ENCODE measurements at places on chromosomes 2 and 18. TPM values are rescaled to one million over a fixed set of nuclear protein-coding genes. Genes with fewer than 3 reads are reported as not detected.

DNA sequence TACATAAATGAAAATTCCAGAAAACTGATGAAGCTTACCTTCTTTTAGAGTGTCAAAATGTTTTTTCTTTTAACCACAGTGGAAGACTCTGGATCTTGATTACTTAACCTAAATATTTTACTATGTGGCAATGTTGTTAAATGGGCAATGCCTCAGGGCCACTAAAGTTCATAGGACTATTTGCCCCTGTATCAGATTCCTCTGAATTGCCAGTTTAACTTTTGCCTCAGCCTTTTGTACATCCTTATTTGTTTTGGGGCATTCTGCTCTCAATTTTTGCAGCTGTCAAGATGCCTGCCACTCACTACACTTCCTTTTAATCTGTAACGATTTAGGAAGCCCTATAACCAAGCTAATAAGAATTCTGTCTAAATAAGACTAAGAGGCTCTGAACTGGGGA is 31.7 kb upstream of the SERTAD2 start:
- peaks cover 14% of the 10 kb centered on the region for H3K4me1 ChIP-seq
- DNase-seq, result no peak
- no peak overlapping the region for H3K27ac ChIP-seq
- H3K27me3 ChIP-seq, result no peaks in the 10 kb centered on the region
- H3K36me3 ChIP-seq, result no peaks in the 10 kb centered on the region

HDHD2 gene
- polyA plus RNA-seq, result 45.2 TPM

DNA sequence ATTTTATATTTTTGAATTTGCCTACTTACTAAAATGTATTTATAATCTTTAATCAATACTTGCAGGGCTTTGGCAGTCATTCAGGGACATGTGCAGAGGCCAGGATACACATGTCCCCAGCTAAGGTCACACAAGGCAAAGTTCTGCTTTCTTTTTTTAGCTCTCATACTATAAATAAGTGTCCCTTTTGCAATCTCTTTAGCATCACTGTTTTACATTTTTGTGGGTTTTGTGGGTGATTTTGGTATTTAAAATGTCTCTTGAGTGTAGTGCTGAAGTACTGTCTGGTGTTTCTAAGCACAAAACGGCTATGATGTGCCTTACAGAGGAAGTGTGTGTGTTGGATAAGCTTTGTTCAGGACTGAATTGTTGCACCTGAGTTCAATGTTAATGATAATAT is 309.0 kb upstream of the GULP1 start:
- no peak for DNase-seq
- H3K4me3 ChIP-seq, result no peak overlapping the region
- H3K36me3 ChIP-seq, result no peaks in the 10 kb centered on the region
- H3K4me1 ChIP-seq, result no peaks in the 10 kb centered on the region
- no peaks in the 10 kb centered on the region for H3K27me3 ChIP-seq

NOL4 gene
- not detected for polyA plus RNA-seq

GRCh38 chr2:195304310-195304709 is 352.7 kb upstream of the SLC39A10 start:
- H3K36me3 ChIP-seq, result no peaks in the 10 kb centered on the region
- DNase-seq, result no peak
- H3K4me1 ChIP-seq, result no peaks in the 10 kb centered on the region
- H3K4me3 ChIP-seq, result no peak overlapping the region
- H3K27ac ChIP-seq, result no peak overlapping the region
- no peaks in the 10 kb centered on the region for H3K27me3 ChIP-seq

- no peak for DNase-seq
- peaks cover 3% of the 10 kb centered on the region for H3K4me1 ChIP-seq
- no peaks in the 10 kb centered on the region for H3K27me3 ChIP-seq
- H3K27ac ChIP-seq, result no peak overlapping the region
These were observed 49.2 kb downstream of the PIKFYVE start for GRCh38 chr2:208315081-208315788.

NFU1 gene
- 88.9 TPM for polyA plus RNA-seq

DNA sequence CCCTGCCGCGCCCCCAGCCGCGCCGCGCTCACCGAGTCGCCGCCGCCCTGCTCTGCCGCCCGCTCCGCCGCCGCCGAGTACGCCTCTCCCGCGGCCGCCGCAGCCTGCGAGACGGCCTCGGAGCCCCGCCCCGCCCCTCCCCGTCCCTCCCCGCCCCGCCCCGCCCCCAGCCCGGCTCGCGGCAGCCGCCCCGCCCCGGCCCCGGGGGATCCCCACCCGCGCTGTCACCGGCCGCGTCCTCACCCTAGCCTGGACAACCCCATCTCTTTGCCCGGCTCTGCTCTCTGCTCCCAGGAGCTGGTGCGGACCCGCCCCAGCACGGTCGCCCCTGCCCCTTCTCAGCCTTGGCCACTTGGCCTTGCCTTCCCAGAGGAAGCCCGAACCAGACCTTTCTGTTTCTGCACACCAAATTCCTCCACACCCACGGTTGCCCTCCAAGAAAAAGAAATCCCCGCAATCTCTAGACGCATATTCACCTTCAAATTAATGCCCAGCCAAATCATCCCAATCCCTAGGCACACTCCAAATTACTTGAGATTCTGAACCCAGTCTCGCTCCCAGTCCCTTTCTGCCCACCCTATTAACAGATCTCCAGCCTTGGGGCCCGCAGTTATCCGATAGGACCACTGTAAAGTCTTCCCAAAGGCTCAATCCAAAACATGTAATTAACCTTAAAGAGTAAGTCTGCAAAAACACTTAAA is at the start of gene CYRIA:
CYRIA (minus strand) TSS at position 87 of the 701 bp plus-strand sequence. CDS start 77,715 bp downstream, outside the sequence.
- H3K36me3 ChIP-seq, result no peaks in the 10 kb centered on the region
- peaks cover 14% of the 10 kb centered on the region for H3K4me1 ChIP-seq
- H3K27ac ChIP-seq, result no peak within 1 kb of the TSS
- peak; percentile 31 for DNase-seq
- H3K27me3 ChIP-seq, result peaks cover 60% of the 10 kb centered on the region
- peak within 1 kb of the TSS; percentile 69 for H3K4me3 ChIP-seq

C2orf80 gene
- not detected for polyA plus RNA-seq

FAP gene
- not detected for polyA plus RNA-seq

GRCh38 chr2:32947484-32948143 is 861 bp downstream of the LTBP1 start:
- H3K36me3 ChIP-seq, result no peaks in the 10 kb centered on the region
- DNase-seq, result no peak
- H3K27ac ChIP-seq, result no peak overlapping the region
- peaks cover 36% of the 10 kb centered on the region for H3K27me3 ChIP-seq
- peaks cover 10% of the 10 kb centered on the region for H3K4me1 ChIP-seq
- peak overlapping the region; percentile 41 for H3K4me3 ChIP-seq

DNA sequence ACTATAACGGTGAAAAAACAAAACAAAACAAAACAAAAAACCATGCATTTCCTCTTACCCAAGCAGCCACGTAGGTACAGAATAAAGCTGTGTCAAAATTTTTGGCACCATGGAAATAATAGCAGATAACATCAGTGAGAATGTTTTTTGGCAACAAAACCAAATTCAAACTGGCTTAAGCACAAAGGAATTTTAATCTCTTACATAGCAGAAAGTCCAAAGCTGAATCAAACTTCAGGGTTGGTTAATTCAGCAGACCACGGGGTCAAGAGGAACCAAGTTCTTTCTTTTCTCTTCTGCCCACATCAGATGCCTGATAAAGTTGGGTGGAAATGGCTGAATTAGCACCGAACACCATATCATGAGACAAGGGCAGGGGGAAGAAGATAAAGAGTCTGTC is 129.5 kb downstream of the PAX3 start:
- DNase-seq, result no peak
- peaks cover 12% of the 10 kb centered on the region for H3K27me3 ChIP-seq
- no peaks in the 10 kb centered on the region for H3K4me1 ChIP-seq
- H3K27ac ChIP-seq, result no peak overlapping the region
- H3K36me3 ChIP-seq, result no peaks in the 10 kb centered on the region

DNA sequence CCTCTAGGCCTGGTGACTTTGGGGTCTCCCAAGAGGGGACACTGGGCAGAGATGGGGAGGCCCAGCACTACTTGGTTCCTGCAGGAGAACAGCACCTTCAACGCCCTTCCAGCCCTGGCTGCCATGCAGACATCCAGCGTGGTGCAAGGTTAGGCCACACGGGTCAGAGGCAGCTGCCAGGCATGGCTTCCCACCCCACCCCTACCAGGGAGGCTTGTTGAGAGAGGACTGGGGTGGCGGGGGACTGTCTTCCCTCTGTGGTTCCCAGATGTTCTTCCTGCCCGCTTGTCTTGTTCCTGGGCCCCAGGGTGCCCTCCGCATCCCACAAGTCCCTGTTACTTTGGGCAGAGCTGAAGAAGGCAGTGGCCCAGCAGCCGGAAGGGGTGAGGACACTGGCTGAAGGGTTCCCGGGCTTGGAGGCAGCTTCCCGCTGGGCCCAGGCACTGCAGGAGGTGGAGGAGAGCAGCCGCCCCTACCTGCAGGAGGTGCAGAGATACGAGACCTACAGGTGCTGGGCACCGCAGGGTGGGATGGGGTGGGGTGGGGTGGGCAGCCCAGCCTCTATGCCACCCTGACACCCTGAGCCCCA is 4.5 kb downstream of the PROM2 start:
- H3K27me3 ChIP-seq, result no peaks in the 10 kb centered on the region
- no peaks in the 10 kb centered on the region for H3K36me3 ChIP-seq
- DNase-seq, result no peak
- no peak overlapping the region for H3K4me3 ChIP-seq

DNA sequence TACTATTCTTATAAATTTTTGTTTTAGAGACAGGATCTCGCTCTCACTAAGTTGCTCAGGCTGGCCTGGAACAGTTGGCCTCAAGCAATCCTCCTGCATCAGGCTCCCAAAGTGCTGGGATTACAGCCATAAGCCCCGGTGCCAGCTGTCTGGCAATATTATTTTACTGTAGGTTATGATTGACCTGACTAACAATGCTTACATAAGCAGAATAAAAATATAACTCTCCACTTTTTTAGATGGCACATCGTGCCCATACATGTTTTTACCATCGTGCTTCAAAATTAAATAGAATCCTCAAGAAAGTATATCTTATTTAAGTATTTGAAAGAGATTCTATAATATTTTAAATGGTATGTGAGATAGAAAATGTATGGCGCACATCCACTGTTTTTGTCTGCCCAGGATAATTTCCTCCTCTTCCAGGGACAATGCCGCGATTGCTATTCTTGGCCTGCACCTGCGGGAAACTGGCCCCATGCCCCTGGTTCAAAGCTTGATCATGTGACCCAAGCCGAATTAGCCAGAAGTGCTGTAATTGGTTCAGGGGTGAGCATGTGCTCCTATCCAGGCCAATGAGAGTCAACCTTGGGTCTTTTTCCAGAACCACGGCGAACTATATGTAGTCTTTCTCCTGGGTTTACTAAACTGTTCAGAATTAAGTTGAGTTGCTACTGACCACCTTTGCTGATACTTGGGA is 38.3 kb upstream of the GREB1L start:
- no peaks in the 10 kb centered on the region for H3K36me3 ChIP-seq
- no peak overlapping the region for H3K27ac ChIP-seq
- peaks cover 7% of the 10 kb centered on the region for H3K27me3 ChIP-seq
- no peak for DNase-seq

DNA sequence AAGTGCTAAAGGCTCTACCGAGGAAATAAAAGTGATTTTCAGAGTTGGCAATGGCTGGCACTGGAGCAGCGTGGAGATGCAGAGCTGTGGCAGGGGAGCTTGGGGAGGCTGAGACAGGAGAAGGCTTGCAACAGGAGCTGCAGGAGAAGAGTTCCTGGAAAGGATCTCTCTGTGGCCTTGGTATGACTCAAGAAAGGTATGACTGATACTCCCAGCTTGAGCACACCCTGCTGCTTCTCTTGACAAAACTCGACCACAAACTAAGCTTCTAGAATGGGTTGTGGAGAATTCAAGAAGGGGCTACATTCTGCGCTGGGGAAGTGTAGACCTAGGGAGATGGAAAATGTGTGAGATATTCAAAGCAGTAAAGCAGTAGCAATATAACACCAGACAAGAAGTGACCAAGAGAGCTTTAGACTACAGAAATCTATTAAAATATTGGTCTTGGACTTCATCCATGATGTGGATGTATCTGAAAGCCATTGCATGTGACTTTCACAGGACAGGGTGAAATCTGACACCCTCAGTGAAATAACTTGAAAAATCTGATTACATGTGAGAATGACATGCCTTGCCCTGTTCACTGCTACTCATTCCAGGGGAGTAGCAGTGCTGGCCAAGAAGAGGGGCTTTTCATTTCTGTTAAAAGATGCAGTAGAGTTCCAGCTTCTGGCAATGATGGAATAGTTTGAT is 41.5 kb downstream of the SUCLG1 start:
- no peaks in the 10 kb centered on the region for H3K27me3 ChIP-seq
- no peak for DNase-seq
- H3K36me3 ChIP-seq, result peaks cover 2% of the 10 kb centered on the region
- no peak overlapping the region for H3K4me3 ChIP-seq
- peaks cover 2% of the 10 kb centered on the region for H3K4me1 ChIP-seq

- peaks cover 19% of the 10 kb centered on the region for H3K27me3 ChIP-seq
- H3K36me3 ChIP-seq, result no peaks in the 10 kb centered on the region
- no peak overlapping the region for H3K4me3 ChIP-seq
- H3K27ac ChIP-seq, result no peak overlapping the region
These were observed 331.3 kb downstream of the SS18 start for GRCh38 chr18:25759111-25759510.

GRCh38 chr18:32093523-32093922 is 1.8 kb downstream of the RNF138 start:
- DNase-seq, result no peak
- H3K36me3 ChIP-seq, result peaks cover 27% of the 10 kb centered on the region
- peak overlapping the region; percentile 97 for H3K27ac ChIP-seq
- peaks cover 53% of the 10 kb centered on the region for H3K4me1 ChIP-seq
- H3K27me3 ChIP-seq, result no peaks in the 10 kb centered on the region

GRCh38 chr18:11002277-11002676 is 147.1 kb downstream of the PIEZO2 start:
- H3K27ac ChIP-seq, result no peak overlapping the region
- no peak overlapping the region for H3K4me3 ChIP-seq
- DNase-seq, result no peak
- H3K36me3 ChIP-seq, result no peaks in the 10 kb centered on the region

NPHP1 gene
- 0.40 TPM for polyA plus RNA-seq

GRCh38 chr2:8794923-8795825 is 42.2 kb downstream of the KIDINS220 start:
- no peak overlapping the region for H3K4me3 ChIP-seq
- no peak for DNase-seq
- peaks cover 21% of the 10 kb centered on the region for H3K36me3 ChIP-seq
- no peak overlapping the region for H3K27ac ChIP-seq
- peaks cover 9% of the 10 kb centered on the region for H3K4me1 ChIP-seq

PCGF1 gene
- polyA plus RNA-seq, result 7.3 TPM

DNA sequence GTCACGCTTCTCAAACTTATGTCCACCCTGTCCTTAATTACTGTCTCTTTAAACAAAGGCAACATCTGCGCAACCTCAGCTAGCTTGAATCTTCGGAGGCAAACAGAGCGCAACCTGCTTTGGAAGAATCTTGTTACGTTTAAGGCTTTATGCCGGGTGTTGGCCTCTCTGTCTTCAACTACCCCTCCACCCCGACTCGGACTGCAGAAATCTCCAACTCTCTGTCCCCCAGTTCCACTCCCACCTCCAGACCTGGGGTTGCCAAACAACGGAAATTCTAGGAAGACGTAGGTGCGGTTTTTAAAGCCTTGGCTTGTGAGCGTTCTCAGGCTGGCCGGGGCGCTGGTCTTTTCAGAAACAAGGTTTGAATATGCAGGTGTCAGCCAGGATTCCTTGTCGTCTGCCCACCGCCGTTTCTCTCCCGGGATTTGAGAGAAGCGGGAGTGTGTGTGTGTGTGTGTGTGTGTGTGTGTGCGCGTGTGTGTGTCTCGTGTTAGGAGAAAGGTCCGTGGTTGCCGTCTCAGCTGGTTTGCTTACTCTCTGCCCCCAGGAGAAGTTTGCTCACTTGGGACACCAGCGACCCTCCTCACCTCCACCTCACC is 1.1 kb upstream of the ONECUT2 start:
- peak overlapping the region; percentile 60 for H3K4me3 ChIP-seq
- H3K36me3 ChIP-seq, result peaks cover 20% of the 10 kb centered on the region
- H3K4me1 ChIP-seq, result peaks cover 58% of the 10 kb centered on the region
- H3K27ac ChIP-seq, result no peak overlapping the region

- no peak overlapping the region for H3K27ac ChIP-seq
- no peak for DNase-seq
- H3K27me3 ChIP-seq, result no peaks in the 10 kb centered on the region
- H3K4me1 ChIP-seq, result no peaks in the 10 kb centered on the region
- H3K36me3 ChIP-seq, result no peaks in the 10 kb centered on the region
These were observed 69.8 kb upstream of the TCF4 start for GRCh38 chr18:55657572-55658331.
